ENCODE measurements at places on chromosomes 12 and 14.

DNA sequence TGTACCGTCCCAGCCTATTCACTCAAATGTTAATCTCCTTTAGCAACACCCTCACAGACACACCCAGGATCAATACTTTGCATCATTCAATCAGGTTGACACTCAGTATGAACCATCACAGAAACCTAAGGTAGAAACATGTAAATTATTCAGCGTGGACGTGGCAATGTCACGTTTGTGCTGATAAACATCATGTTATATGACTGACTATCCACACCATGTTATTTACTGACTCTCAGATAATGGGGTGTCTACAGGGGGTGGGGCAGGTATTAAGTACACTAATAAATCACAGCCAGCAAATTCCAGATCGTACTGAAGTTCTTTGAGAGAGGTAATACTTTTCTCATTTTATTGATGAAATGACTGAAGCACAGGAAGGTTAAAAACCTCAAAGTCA is 280.0 kb downstream of the C12orf75 start:
- no peak for DNase-seq

- no peak for DNase-seq
Measured at GRCh38 chr14:77804592-77804991, 4.7 kb downstream of the ADCK1 start.

- no peak for DNase-seq
Measured at GRCh38 chr14:87573591-87573990, 419.4 kb downstream of the GALC start.

- DNase-seq, result no peak
Measured at GRCh38 chr12:9730591-9730990, 2.3 kb downstream of the CLECL1 start.

- DNase-seq, result no peak
Measured at GRCh38 chr12:2891240-2892053, 756 bp downstream of the TULP3 start.
